ENCODE measurements at places on chromosomes 3 and 15.

DNA sequence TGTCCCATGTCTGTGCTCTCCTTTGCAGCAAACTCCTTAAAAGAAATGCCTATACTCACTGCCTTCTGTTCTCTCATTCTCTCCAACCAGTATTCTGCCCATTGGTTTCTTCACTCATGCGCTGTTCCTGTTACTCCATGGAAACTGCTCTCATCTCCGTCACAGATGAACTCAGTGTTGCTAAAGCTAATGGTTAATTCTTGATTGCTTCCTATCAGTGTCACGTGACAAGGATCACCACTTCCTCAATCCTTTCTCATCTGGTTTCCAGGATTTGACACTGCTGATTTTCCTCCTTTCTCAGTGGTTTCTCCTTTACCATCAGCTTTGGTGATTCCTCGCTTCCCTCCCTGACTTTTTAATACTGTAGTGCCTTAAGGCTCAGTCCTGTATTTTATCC, 2.6 kb downstream of the DPH3 start:
- no peak for DNase-seq

DNA sequence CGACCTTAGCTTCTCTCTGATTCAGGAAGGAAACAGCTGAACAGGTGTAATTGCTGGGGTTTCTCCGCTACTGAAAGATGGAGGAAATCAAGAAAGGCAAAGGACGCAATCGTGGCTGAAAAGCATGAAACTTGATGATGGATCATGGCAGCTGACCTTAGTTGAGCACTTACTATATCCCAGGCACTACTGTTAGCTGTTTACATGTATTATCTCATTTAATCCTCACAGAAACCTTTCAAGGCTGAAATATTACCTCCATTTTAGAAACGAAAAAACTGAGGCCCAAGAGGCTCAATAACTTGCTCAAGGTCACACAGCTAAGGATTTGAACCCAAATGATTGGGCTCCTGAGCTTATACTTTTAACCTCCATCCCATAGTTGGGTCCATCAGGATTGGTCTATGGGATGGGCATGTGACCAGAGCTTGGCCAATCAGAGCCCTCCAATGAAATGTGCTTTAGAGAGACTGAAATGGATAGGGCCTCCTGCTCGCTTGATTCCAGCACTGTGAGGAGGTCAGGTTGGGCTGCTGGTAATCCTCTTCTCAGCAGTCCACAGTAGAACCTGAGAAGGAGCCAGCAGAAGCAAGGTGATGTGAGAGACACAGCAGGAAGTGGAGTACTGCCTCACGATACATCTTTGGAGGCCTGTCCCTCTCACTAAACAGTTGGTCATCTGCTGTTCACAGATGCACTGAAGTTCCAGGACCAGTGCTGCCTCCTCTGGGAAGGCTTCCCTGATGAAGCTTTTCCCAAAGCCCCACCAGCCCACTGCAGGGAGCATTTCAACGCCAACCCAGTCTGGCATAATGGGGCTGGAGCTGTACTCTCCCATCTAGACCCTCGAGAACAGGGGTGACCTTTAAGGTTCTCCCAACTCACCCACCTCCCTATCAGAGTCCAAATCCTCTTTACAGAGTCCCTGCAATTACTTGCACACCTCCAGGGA, 10.4 kb downstream of the CLN6 start:
- DNase-seq, result no peak

DNA sequence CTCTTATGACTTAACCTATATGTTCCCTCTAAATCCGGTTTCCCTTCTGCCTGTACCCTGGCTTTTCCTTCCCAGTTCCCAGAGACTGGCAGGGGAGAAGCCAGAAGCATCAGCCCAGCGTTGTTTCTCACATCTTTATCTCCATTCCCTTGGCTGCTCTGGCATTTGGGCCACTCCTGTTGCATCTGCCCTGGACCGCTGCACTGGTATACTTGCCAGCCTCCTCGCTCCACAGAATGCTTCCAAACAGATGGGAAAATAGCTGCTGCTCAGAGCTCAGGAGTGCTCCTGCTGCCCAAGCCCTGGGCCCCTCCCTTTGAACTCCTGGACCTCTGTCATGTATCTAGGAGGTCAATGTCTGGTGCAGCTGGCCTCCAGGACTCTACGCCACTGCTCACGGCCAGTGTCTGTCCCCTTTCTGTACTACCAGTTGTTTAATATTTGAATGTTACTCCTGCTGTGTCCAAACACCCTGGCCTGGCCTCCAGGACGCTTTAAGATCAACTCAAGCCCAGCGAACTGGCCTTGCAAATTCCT, 6.8 kb downstream of the SPINT1 start:
- no peak for DNase-seq

DNA sequence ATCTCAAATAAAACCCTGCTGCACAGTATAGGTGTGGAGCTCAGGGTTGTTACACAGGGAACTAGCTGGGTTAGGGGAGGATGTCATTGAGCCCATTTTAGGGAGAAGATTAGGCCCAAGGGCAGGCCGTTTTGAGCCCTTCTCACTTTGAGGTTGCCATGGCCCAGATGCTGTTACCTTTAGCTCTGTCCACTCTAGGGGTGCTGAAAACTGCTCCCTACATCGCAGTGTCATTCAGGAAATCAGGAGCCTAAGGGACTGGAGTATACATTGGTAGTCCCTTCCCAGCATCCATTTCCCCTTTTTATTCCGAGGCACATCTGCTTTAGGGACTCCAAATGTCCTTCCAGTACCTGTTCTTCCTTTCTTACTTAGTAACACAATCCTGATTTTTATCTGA, 79.0 kb upstream of the SELENOK start:
- DNase-seq, result no peak

DNA sequence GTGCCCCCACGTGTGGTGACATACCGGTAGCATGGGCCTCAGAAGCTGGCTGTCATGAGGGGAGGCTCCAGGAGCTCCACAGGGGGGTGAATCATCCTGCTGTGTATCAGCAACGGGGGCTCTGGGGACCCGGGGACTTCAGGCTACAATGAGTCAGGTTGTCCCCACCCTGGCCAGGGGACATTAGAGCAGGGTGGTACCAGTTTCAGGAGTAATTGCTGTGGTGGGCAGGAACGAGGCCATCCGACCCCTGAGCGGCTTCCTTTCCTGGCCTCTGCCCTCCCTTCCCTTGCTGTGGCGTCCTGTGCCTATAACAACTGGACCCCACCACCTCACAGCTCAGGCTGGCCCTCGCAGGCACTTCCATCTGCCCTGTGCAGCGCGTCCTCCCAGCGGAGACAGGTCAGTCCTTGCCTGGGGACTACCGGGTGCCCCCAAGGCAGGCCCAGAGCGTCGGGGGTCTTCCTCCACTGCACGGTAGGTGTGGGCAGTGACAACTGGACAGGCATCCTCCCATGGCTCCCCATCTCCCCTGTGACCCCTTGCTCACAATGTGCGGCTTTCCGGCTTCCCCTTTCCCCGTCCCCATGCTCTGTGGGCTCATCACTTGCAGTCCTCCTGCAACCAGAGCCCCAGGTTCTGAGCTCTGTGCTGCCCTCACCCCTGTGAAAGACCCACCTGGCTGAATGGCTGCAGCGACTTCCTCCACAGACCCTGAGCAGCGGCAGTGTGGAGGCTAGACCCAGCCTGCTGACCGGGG, 57.0 kb downstream of the KLF15 start:
- DNase-seq, result no peak

DNA sequence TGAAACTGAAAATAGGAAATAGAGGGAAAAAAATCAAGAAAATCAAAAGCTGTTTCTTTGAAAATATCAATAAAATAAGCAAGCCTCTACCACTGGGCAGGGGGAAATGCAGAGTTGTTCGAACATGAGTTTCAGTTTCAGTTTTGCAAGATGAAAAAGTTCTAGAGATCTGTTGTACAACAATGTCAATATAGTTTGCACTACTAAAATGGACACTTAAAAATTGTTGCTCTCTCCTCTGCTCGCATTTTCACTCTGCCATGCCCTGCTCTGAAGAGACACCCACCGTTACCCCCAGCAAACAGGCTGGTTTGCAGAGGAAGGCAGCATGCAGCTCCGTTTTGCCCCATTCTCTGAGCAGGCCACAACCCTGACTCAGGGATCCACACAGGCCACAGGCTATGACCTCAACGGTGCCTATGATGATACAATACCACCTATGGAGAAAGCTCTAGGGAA, 64.5 kb downstream of the ZNF148 start:
- peak; percentile 6 for DNase-seq

DNA sequence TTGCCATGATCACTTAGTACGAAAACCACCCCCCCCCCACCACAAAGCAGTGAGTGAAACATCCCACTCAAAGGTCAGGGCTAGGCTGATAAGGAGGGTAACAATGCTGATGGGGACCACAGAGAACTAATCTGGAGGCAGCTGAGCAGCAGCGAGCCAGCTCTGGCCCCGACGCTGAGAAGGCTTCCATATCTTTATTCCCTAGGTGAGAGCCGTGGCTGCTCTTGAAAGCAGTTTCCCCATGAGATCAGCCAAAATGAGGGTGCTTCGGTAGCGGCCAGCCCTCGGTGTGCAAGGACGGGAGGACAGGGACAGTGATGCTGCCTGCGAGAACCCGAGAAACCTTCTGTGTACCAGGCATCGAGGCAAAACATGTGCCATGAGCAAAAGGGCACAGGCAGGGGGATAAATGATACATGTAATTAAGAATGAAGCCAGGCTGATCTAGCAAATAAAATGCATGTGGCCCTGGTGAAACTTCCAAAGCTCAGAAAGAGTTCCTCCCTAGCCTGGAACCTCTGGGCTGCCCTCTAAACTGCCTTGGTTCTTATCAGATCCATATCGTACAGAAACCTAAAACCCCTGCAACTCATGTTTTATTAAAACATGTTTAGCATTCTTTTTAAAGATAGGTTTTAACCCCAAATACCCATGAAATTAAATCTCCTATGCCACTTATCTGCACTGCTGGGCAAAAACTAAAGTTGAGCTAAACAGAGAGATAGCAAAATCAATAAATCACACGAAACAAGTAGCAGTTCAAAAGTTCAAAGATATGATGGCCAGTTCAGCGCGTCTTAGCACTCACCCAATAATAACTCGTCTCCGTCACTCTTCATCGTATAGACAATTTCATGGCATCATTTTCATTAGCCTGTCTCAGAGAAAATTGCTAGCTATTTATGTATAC, 337.3 kb downstream of the FOXP1 start:
- no peak for DNase-seq

All from activated CD8-positive, alpha-beta memory T cell treated with anti-CD3 and anti-CD28 coated beads for 4 hours (primary cell).